ENCODE measurements at places on chromosomes 11 and 22.

DNA sequence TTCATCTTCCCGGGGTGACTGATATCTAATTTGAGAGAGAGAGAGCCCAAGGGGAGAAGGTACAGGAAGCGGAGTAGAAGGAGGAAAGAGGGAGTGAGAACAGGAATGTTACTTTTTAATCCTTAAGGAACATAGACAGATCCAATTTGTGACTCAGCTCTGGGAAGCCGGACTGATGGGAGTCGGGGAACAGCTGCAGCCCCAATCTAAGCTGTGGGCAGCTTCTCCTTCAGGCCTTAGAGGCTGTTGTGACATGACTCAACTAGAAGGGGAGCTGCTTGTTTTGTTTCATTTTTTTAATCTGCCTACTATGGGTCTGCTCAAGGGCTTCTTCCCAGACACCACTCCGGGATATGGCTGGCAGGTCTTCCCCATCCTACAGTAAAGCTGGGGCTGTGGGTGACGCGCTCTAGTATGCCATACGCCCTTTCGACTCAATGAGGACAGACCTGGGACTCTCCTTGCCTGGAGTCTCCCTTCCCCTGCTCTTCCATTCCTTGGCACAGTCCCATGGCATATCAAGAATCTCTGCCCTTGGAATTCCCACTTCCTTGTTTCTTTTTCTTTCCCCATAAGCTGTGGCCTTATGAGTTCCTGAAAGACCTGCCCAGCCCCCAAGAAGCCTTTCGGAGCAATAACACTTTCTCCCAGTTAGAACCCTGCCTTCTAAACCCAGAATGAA, 103.3 kb upstream of the AKIP1 start:
- peaks cover 2% of the 10 kb centered on the region for H3K36me3 ChIP-seq
- no peak overlapping the region for H3K27ac ChIP-seq
- no peak for DNase-seq
- H3K4me3 ChIP-seq = no peak overlapping the region
- no peaks in the 10 kb centered on the region for H3K27me3 ChIP-seq

DNA sequence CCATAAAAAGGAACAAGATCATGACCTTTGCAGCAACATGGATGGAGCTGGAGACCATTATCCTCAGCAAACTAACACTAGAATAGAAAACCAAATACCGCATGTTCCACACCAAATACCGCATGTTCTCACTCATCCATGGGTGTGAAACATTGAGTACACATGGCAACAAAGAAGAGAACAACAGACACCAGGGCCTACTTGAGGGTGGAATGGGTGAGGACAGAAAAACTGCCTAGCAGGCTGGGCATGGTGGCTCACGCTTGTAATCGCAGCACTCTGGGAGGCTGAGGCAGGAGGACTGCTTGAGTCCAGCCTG, 12.3 kb downstream of the EHD1 start:
- DNase-seq = no peak
- no peaks in the 10 kb centered on the region for H3K27me3 ChIP-seq
- peaks cover 24% of the 10 kb centered on the region for H3K36me3 ChIP-seq
- peaks cover 52% of the 10 kb centered on the region for H3K4me1 ChIP-seq

- H3K27me3 ChIP-seq = no peaks in the 10 kb centered on the region
- no peaks in the 10 kb centered on the region for H3K4me1 ChIP-seq
- H3K27ac ChIP-seq = no peak overlapping the region
- H3K36me3 ChIP-seq = peaks cover 26% of the 10 kb centered on the region
- H3K4me3 ChIP-seq = no peak overlapping the region
- no peak for DNase-seq
Observed at GRCh38 chr11:111748035-111748804, 18.0 kb downstream of the PPP2R1B start.

GRCh38 chr11:47905358-47906059, 57.4 kb upstream of the NUP160 start:
- no peak overlapping the region for H3K27ac ChIP-seq
- H3K36me3 ChIP-seq = no peaks in the 10 kb centered on the region
- peaks cover 4% of the 10 kb centered on the region for H3K4me1 ChIP-seq
- H3K27me3 ChIP-seq = no peaks in the 10 kb centered on the region
- no peak overlapping the region for H3K4me3 ChIP-seq

DNA sequence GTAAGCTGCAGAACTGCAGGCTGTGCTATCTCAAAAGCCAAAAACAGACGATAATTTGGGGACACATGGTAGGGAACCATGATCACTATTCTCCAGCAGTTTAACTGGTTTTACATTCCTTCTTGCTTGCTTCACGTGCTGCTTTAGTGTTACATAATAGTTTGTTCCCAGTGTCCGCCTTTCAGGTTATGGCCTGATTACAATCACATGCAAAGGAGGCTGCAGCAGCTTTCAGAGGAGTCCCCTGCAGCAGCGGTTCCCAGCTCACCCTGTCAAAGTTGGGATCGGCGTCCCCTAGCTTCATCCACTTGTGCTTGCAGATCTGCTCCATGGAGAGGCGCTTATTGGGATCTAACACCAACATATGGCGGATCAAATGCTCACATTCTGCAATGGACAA, 39.2 kb upstream of the APOA1 start:
- peaks cover 10% of the 10 kb centered on the region for H3K4me1 ChIP-seq
- H3K36me3 ChIP-seq = peaks cover 16% of the 10 kb centered on the region
- H3K27ac ChIP-seq = no peak overlapping the region
- peak; percentile 94 for DNase-seq
- H3K4me3 ChIP-seq = no peak overlapping the region
- H3K27me3 ChIP-seq = no peaks in the 10 kb centered on the region

GRCh38 chr22:39150848-39151215, 1.6 kb downstream of the CBX7 start:
- no peaks in the 10 kb centered on the region for H3K36me3 ChIP-seq
- H3K27ac ChIP-seq = no peak overlapping the region
- peaks cover 6% of the 10 kb centered on the region for H3K27me3 ChIP-seq
- H3K4me3 ChIP-seq = no peak overlapping the region

- H3K27ac ChIP-seq = no peak overlapping the region
- no peaks in the 10 kb centered on the region for H3K36me3 ChIP-seq
- DNase-seq = peak; percentile 49
- no peaks in the 10 kb centered on the region for H3K27me3 ChIP-seq
- no peak overlapping the region for H3K4me3 ChIP-seq
Observed at GRCh38 chr22:38927033-38927781, 30.2 kb upstream of the APOBEC3A start.

- H3K27ac ChIP-seq = peak overlapping the region; percentile 55
- H3K4me3 ChIP-seq = no peak overlapping the region
- peak; percentile 85 for DNase-seq
Observed at GRCh38 chr11:104694259-104695064, 203.8 kb downstream of the CASP12 start.

GRCh38 chr11:10320736-10321465, 16.0 kb downstream of the ADM start:
- H3K27me3 ChIP-seq = no peaks in the 10 kb centered on the region
- DNase-seq = no peak
- no peak overlapping the region for H3K4me3 ChIP-seq
- no peak overlapping the region for H3K27ac ChIP-seq

- no peak overlapping the region for H3K27ac ChIP-seq
- DNase-seq = no peak
- H3K27me3 ChIP-seq = no peaks in the 10 kb centered on the region
- no peak overlapping the region for H3K4me3 ChIP-seq
- no peaks in the 10 kb centered on the region for H3K36me3 ChIP-seq
Observed at GRCh38 chr11:110862407-110862806, 150.2 kb upstream of the ARHGAP20 start.

DNA sequence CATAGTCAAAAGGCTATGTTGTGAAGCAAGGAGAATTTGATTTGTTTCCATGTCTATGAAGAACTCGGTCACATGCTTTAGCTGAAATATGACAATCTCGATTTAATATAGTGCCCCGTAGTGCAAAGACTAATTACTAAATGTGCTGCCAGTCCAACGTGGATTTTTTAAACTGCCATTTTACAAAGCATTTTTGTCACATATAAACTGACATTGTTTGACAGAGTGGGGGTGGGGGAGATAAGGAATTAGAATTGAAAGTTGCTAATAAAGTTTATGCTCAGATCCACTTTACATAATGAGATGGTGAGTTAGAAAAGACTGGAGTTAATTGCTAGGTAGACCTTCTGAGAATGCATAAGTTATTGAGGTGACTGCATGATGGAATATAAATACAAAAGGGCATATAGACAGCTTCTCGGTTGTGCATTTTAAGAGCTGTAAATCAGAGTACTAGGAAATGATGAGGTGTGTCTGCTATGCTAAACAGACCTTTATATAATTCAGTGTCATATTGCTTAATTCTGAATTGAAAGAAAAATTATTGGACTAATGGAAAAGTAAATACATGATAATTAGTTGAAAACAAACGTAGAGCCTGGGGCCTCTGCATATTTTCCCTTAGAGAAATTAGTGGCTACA, 158.9 kb upstream of the MTNR1B start:
- no peaks in the 10 kb centered on the region for H3K36me3 ChIP-seq
- no peaks in the 10 kb centered on the region for H3K27me3 ChIP-seq
- DNase-seq = no peak
- H3K4me3 ChIP-seq = no peak overlapping the region
- no peak overlapping the region for H3K27ac ChIP-seq

GRCh38 chr22:49418943-49419342, 408.7 kb downstream of the BRD1 start:
- no peak overlapping the region for H3K4me3 ChIP-seq
- DNase-seq = no peak
- no peak overlapping the region for H3K27ac ChIP-seq
- H3K4me1 ChIP-seq = peaks cover 10% of the 10 kb centered on the region
- H3K36me3 ChIP-seq = no peaks in the 10 kb centered on the region
- H3K27me3 ChIP-seq = no peaks in the 10 kb centered on the region

DNA sequence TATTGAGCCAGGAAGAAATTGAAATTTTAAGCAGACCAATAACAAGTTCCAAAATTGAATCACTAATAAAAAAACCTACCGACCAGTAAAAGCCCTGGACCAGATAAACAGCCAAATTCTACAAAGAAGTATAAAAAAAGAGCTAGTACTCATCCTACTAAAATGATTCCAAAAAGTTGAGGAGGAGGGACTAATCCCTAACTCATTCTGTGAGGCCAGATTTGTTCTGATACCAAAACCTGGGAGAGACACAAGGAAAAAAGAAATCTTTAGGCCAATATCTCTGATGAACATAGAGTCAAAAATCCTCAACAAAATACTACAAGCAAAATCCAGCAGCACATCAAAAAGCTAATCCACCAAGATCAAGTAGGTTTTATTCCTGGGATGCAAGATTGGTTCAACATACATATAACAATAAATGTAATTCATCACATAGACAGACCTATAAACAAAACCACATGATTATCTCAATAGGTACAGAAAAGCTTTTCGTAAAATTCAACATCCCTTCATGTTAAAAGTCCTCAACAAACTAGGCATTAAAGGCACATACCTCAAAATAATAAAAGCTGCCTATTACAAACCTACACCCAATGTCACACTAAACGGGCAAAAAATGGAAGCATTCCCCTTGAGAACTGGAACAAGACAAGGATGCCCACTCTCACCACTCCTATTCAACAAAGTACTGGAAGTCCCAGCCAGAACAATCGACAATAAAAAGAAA, 13.1 kb downstream of the OR52A5 start:
- no peak overlapping the region for H3K27ac ChIP-seq
- no peaks in the 10 kb centered on the region for H3K36me3 ChIP-seq
- DNase-seq = no peak
- H3K4me3 ChIP-seq = no peak overlapping the region
- H3K27me3 ChIP-seq = no peaks in the 10 kb centered on the region

DNA sequence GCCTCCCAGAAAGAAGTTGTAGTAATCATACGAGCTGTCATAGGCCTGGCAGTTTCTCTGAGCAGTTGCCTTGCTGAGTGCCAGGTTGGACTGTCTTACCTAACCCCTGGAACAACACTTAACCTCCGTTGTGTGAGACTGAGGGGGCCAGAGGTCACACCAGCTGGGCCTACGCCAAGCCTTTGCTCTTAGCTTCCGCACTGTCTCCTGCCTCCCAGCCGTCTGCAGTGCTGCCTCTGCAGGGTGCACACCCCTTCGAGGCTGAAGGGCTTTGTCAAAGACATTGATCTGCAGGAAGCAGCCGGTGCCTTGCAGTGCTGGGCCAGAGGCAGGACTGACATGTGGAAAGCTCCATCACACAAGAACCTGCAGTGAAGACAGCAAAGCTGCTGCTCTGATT, 16.7 kb downstream of the TAB1 start:
- peaks cover 46% of the 10 kb centered on the region for H3K36me3 ChIP-seq
- no peak overlapping the region for H3K27ac ChIP-seq
- H3K4me1 ChIP-seq = no peaks in the 10 kb centered on the region

GRCh38 chr11:19808076-19808911, 95.7 kb downstream of the NAV2 start:
- H3K4me1 ChIP-seq = peaks cover 6% of the 10 kb centered on the region
- DNase-seq = no peak
- no peak overlapping the region for H3K27ac ChIP-seq
- no peaks in the 10 kb centered on the region for H3K36me3 ChIP-seq
- no peaks in the 10 kb centered on the region for H3K27me3 ChIP-seq

DNA sequence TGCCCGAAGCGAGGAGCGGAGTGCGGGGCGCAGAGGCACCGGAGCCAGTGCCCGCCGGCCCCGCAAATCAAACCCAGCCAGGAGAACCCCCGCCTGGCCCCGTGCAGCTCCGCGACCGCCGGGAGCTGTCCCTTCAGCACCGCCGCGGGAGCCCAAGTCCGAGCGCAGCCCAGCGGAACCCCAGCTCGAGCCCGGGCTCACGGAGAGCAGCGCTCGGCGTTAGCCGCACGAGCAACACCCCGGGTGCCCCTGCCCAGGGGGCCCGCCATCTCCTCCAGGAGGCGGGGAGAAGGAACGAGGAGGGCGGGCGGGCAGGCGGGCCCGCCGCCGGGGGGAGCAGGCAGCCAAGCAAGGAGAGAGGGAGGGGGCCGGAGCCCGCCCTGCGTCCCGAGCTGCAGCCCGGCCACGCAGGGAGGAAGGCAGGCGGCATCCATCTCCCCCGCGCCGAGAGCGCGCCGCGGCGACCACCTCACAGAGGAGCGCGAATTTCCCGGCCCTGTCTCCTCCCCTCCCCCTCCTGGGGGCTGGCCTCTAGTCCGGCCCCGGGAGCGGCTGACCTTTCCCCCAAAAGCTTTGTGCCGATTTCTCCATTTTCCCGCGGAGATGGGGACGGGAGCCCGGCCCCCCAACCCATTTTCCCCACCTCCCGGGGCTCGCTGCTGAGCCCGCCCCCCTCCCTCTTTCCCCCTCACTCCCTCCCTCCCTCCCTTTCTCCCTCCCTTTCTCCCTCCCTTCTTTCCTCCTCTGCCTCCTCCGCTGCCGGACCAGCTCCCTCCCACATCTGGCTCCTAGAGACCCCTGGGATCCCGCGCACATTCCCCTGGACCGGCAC, 621 bp downstream of the KCNC1 start:
- peaks cover 40% of the 10 kb centered on the region for H3K27me3 ChIP-seq
- H3K36me3 ChIP-seq = no peaks in the 10 kb centered on the region
- peak overlapping the region; percentile 54 for H3K4me3 ChIP-seq
- DNase-seq = peak; percentile 69
- peaks cover 3% of the 10 kb centered on the region for H3K4me1 ChIP-seq

All from trophoblast cell (in vitro differentiated cells and primary cell).